ENCODE measurements at places on chromosomes 5 and 9. TPM values are rescaled to one million over a fixed set of nuclear protein-coding genes. Genes with fewer than 3 reads are reported as not detected.
A peak's percentile ranks its signal among the peaks of the same experiment; 100 is the strongest.

GRCh38 chr5:154782812-154783592, 27.8 kb downstream of the LARP1 start:
- no peak for DNase-seq

GRCh38 chr5:87020099-87020934, 247.4 kb upstream of the RASA1 start:
- DNase-seq, result peak; percentile 55

GRCh38 chr9:102135768-102136167, 397.3 kb upstream of the GRIN3A start:
- DNase-seq, result no peak

- DNase-seq, result no peak
Measured at GRCh38 chr9:14451949-14452348, 138.0 kb upstream of the NFIB start.

DNA sequence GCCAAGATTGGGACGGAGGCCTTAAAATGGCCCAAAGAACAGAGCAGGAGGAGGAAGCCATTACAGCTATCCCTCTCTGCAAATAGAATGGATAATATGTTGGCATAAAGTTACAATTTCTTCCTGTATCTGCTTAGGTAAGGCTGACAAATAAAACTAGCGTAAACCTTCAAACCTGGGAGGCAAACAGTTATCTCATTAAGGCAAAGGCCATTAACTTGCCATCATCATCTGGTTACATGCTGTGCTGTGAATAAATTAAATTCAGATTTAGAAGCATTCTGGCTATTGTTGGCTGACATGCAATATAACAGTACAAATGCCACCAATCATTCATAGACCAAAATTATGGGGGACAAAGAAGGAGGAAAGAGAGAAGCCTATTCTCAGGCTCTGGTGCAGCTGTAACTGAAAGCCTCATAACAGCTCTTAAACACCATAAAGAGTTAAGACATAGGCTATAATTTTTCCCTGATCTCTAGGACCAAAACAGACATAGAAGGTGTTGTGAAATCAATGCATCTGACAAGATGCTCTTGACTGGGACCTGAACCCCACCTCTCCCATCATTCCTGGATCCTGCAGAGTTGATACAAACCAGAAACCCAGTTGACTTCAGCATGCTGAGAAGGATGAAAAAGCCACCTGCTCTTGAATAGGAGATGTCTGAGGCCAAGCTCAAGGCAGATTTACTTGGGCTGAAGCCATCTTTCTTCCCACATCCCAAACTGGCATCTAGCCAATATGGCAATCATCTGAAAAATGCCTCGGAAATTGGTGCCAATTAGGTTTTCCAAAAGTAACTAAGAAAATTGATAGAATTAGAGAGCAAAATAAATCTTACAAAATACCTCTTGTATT, 62.5 kb downstream of the PLCXD3 start:
- no peak for DNase-seq

OR1L8 gene
- not detected for total RNA-seq

Data from suprapubic skin (tissue), 4 donors.